ENCODE measurements at places on chromosomes 4 and X.

DNA sequence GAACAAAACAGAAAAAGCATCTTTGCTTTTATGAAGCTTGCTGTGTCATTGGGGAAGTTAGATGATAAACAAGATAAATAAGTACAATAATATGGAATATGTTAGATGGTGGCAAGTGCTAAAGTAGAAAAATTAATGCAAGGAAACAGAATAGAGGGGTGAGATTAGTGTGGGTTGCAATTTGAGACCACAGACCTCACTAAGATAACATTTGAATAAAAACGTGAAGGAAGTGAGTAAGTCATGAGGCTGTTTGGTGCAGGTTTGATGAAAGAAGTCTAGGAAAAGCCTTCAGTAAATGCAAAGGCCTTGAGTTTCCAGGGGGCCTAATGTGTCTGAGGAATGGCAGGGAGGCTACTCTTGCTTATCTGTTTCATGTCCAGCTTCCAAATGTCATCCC lies 102.5 kb downstream of the CFAP299 start:
- no peak for DNase-seq

DNA sequence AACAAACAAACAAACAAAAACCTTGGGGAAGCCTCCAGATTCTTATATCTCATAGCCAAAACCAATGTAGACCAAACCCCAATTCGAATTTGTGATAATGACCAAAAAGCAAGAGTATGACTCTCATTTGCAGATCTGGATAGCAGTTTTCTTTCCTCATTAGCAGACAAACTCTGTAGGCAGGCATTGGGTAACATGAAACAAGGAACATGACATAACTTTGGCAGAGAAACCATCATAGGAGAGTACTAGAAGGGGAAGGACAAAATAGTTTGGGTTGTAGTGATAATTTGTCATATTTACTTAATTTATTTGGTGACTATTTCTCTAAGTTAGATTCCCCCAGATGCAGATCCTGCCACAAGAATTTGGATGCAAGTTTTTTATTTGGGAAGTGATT lies 187.8 kb downstream of the MID1IP1 start:
- no peak for DNase-seq

- no peak for DNase-seq
Observed at GRCh38 chrX:13099121-13099520, 54.7 kb upstream of the FAM9C start.

DNA sequence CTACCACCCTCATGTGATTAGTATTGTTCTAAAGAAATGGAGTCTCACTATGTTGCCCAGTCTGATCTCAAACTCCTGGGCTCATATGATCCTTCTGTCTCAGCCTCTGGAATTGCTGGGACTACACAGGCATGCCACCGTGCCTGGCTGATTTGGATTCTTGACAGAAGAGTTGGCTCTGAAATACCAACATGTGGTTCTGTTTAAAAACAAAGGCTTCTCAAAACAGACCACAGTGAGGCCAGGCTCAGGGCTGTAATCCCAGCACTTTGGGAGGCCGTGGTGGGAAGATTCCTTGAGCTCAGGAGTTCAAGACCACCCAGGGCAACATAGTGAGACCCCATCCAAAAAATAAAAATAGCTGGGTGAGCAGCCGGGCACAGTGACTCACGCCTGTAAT lies 126.7 kb downstream of the DHRSX start:
- no peak for DNase-seq

DNA sequence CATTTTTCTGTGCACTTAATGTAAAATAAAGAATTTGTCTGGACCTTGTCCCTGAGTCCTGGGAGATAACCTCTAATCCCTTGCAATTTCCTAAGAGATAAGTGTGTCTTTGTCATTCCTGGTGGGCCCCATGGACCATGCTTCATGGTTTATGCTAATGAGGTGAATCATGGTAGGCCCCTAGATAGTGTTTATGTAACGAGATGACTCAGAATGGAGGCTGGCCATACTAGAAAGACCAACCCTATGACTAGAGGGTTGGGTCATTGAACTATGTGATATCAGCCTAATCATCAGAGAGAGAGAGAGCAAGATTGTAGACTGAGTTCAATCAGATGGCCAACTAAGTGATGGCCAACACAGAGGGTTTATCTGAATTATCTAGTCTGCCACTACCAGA lies 64.2 kb upstream of the NHSL2 start:
- no peak for DNase-seq

Measured in stimulated activated CD8-positive, alpha-beta memory T cell treated with anti-CD3 and anti-CD28 coated beads, Interleukin-4, amount 100 ng/mL, for 1 hour (primary cell).